Activated T-helper 1 cell treated with Interleukin-2 at 50 U/mL for 16 hours (primary cell): ENCODE measurements at places on chromosomes 3 and 15.

GRCh38 chr3:105243076-105243475, 123.6 kb upstream of the ALCAM start:
- no peak for DNase-seq

DNA sequence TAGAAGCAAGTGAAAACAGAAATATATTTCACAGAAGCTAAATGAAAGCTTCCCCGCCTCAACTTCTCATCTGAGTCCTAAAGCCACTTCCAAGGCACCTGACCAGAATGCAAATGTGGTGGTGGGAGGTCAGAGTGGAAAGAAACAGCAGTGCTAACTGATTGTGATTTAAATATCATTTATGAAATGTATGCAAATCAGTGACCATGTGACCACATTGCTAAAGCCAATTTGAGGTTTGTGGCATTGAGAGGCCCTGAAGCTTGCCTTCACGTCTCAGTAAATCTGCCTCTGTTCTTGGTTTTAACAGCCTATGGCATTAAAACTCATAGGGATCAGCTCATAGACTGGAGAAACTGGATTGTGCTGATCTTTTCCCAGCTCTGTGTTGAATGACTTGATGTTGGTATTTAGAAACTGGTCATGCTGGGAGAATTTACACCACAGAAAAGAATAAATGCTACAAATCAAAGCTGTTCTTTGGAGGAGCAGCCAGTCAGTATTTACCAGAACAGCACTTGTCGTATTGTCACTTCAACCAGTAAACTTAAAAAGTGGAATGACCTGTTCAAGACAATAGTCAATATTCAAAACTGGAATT, 481.4 kb upstream of the ALCAM start:
- no peak for DNase-seq

DNA sequence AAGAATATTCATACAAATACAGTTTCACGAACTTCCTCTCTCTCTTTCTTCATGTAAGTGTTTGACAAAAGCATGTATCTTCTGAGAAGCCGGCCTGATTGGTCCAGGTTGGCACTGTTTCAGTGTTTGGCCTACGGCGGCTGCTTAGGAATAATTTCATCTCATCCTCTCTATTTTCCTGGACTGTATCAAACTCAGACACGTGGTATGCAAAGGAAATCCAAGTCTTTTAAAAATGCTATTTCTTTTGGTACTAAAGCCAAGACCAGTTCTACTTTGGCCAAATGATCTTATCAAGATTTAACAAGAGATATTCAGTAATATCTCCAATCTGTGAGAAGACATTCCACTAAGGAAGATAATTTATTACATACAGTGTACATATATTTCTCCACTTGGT, 152.8 kb downstream of the TIGIT start:
- no peak for DNase-seq

GRCh38 chr3:49803465-49804140, 542 bp downstream of the INKA1 start:
- no peak for DNase-seq

GRCh38 chr3:180911876-180912303, 580 bp upstream of the FXR1 start:
- DNase-seq, result no peak

- no peak for DNase-seq
These were observed 113.0 kb upstream of the PTPRG start for GRCh38 chr3:61448378-61448777.

DNA sequence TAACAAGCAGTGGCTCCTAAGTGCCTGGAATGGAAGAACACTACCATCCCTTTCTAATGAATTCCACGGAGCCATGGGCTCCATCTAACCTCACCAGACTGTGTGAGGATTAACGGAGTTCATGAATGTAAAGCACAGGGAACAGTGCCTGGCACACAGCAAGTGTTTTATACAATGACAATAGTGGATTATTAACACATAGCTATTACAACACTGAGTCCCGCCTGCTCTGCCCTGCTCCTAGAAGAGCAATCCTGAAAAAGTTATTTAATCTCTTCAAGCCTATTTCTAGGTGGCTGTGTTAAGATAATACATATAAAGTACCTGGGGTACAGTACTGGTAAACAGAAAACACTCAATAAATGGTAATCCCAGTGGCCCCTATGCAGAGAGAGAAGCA, 51.4 kb downstream of the RYK start:
- DNase-seq, result no peak

DNA sequence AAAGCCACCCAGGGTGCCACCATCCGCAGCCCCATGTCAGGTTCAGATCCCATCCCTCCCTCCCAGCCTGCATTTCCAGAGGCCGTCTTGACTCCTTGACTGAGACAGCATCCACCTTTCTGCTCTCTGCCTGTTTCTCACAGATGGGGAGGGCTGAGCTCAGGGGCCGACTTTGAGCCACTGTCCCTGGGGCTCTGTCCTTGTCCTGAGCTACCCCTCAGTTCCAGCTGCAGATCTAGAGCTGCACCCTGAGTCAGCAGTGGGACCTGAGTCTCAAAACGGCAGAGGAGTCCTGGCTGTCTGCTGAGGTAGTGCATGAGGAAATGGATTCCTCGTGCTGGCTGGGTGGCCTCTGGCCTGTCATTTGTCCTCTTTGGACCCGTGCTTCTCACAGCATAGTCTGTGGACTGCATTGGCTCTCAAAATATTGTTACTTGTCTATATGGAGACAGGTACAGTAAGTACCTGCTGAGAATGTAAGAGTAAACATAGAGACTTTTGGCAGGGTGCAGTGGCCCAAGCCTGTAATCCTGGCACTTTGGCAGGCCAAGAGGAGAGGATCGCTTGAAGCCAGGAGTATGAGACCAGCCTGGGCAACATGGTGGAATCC, 22.3 kb downstream of the RPLP1 start:
- DNase-seq, result no peak

DNA sequence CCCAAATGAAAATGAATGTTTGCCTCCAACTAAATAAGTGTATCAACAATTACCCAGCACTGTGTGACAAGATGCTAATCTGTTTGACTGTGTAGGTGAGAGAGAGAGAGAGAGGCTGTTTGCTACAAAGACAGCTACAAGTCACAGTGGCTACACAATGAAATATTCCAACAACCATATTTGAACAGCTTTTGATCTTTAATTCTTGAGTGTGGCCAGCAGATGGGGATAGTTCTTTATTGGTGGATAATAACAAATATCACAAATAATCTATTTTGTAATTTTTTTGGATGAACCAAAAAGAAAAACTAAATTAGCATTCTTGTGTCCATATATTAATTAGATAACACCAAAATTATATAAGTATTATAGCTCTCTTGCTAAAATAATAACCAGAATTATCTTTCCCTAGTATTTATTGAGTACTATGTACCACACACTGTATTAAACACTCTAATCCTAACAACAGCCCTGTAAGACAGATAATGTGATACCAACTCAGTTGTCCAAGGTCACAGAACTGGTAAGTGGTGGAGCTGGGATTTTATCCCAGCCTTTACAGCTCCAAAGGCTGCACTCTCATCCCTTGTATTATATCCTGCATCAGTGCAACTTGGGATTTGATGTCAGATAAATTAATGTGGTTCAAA, 61.9 kb upstream of the C3orf80 start:
- DNase-seq, result no peak

DNA sequence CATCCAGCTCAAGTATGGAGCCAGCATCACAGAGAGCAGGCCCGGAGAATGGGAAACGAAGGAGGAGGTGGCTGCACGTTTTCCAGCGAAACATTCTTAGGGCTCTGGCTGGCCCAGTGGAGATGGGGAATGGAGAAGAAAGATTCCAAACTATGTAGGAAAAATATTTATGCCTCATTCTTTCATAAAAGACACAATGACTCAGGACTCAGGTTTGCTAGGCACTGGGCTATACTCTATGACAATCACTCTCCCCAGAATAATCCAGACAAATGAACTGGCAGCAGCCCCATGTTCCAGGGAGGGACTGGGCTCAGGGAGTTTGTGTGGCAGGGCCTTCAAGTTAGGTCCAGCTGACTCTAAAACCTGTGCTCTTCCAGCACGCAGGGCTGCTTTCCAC, 110.8 kb upstream of the RAD18 start:
- DNase-seq, result no peak

DNA sequence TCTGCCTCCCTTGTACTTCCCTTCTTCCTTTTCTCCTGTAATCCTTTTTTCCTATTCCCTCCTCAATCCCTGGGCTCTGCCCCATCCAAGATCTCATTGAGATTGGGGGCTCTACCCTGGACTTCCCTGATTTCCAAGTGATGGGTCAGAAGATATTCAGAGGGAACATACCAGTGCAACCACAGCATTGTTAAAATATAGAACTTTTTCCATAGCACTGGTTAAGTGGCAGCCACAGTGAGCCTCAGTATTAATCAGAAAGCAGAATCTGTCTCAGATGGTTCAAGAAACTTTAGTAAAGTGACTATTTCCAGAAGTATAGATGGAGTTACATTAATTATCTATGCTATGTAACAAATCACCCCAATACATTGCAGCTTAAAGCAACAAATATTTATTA, 18.7 kb upstream of the SCN10A start:
- DNase-seq, result no peak

GRCh38 chr15:92277776-92278175, 115.9 kb upstream of the ST8SIA2 start:
- no peak for DNase-seq

GRCh38 chr15:34853001-34853758, 57.8 kb upstream of the ACTC1 start:
- no peak for DNase-seq

DNA sequence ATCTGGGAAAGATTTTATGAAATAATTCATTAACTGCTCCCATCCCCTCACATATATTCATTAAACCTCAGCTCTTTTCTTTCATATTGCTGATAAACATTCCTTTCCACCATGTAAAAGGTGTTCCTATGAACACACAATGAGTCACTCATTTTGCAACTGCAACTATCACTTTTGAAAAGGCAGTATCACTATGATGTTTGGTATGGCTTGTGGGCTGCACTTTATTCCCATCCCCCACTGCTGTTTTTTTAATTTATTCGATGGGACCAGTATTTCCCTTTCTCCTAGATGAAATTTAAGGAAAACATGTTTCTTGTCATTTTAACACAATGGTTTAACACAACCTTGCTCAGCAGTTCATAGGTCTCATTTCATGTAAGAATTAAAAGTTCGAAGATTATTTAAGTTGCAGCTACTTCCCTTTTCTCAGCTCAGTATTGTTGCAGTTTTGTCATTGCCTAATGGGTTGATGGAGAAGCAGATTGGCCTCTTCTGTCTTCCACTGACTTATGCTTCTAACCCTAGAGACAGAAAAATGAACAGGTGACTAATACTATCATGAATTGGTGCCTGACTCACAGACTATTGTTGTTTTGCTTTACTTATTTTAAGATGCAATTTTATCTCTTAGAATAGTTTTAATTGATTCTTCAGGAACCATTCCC, 280.3 kb downstream of the ZPLD1 start:
- DNase-seq, result no peak

GRCh38 chr3:137105277-137105977, 147.6 kb downstream of the IL20RB start:
- DNase-seq, result no peak

GRCh38 chr3:158097593-158098308, 8.5 kb downstream of the SHOX2 start:
- DNase-seq, result peak; percentile 40

GRCh38 chr3:43499256-43499655, 122.6 kb downstream of the ANO10 start:
- no peak for DNase-seq

GRCh38 chr3:141250342-141250741, 18.7 kb downstream of the PXYLP1 start:
- DNase-seq, result no peak

DNA sequence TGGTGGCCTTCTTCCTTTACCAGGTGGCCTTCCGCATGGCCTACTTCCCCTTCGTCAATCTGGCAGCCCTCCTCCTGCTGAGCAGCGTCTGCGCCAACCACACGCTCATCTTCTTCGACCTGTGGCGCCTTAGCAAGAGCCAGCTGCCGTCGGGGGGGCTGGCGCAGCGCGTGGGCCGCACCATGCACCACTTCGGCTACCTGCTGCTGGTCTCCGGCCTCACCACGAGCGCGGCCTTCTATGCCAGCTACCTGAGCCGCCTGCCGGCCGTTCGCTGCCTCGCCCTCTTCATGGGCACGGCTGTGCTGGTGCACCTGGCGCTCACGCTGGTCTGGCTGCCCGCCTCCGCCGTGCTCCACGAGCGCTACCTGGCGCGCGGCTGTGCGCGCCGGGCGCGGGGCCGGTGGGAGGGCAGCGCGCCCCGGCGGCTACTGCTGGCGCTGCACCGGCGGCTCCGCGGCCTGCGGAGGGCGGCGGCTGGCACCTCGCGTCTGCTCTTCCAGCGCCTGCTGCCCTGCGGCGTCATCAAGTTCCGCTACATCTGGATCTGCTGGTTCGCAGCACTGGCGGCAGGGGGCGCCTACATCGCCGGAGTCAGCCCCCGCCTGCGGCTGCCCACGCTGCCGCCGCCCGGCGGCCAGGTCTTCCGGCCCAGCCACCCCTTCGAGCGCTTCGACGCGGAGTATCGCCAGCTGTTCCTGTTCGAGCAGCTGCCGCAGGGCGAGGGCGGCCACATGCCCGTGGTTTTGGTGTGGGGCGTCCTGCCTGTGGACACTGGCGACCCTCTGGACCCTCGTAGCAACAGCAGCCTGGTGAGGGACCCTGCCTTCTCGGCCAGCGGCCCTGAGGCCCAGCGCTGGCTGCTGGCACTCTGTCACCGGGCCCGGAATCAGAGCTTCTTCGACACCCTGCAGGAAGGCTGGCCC, 9.9 kb downstream of the DISP2 start:
- peak; percentile 81 for DNase-seq

DNA sequence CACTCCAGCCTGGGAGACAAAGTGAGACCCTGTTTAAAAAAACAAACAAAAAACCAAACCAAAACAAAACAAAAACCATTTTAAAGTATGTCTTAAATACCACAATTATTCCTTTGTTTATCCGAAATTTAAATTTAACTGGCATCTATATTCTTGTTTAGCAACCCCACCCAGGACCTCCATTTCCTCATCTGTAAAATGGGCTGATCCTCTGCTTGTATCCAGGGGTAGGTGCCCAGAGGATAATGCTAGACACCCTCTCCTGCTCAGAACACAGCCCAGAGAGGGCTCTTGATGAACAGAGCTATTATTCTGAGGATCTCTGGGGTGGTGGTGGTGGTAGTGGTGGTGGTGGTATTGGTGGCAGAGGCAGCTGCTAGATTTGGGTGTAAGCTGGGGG, 9.8 kb downstream of the SH2D7 start:
- no peak for DNase-seq

DNA sequence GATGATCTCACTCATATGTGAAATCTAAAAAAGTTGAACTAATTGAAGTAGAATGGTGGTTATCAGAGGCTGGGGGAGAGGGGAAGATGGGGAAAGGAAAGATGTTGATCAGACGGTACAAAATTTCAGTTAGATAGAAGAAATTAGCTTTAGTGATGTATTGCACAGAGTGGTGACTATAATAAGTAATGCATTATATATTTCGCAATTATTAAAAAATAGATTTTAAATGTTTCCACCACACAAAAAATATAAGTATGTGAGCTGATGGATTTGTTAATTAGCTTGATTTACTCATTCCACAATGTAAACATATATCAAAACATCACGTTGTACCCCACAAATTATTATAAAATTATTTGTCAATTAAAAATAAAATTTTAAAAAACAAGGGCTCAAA, 8.1 kb downstream of the SUMF1 start:
- DNase-seq, result no peak
